ENCODE measurements at places on chromosomes 5 and 9.

GRCh38 chr9:28413471-28413870, 840.2 kb upstream of the C9orf72 start:
- DNase-seq: no peak

DNA sequence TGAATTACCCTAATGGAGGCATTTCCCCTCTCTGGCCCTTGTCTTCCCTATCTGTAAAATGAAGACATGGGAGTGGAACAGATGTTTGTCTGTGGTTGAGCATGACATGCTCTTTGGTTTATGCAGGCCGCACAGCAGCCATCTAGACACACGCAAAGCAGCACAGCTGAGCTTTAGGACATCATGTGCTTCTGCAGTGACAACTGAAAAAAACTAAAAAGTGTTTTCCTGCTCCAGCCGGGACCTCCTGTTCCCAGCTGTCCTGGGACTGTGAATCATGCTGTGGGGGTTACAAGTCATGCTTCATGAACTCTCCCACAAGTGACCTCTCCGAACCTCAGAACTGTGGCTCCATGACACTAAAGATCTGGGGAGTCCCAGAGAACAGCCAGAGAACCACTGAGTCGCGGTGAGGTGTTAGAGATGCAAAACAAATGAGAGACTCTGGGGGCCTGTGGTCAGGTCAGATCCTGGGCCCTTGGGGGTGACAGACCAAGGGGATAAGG, 1.7 kb downstream of the SMIM3 start:
- peak; percentile 88 for DNase-seq

DNA sequence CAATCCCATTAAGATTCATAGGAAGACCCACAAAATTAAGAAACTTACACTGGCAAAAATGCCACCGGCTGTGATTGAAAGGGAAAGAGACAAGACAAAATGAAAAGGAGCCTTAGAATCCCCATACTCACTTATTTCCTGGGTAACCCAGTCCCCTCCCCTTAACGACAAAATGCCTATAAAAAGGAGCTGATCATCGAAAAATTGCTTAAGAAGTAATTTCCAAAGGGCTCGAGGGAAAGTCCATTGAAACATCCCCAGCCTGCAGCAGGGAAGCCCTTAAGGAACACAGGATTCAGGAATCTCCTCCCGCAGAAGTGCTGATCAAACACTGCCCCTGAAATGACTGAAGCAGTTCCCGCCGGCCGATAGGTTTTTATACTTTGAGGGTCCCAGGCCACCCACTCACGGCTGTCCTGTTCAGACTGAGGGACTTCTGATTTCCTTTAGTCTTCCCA, 677 bp upstream of the ZNF79 start:
- DNase-seq: no peak

GRCh38 chr5:139765409-139766217, 30.0 kb upstream of the PSD2 start:
- DNase-seq: peak; percentile 57

DNA sequence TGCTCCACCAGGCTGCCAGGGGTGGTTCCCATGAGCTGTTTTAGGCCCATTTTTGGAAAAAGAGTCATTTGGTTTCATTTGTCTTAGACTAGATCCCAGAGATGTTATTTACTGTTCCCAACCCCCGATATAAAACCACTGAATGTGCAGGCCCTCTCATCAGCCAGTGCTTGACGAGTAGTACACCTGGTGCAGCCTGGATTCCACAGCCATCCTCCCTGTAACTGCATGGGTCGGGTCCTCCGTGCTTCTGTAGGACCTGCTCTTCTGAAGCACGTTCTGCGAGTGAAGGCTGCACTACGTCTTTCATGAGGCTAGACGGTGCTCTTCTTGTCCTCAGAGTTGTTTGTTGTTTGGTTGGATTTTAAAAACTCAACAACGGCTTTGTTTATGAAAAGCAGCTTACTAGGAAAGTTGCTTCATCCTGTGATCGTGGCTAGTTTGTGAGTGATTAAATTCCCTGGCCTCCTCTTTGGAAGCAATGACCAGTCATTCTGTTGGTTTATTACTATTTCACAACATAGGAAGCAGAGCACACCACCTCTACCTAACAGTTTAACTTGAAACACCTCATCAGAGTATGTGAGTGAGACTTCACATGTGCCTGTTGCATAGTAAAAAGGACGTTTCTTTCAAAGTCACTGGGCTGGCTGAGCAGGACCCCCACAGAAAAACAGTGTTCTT, 135.2 kb downstream of the AOPEP start:
- no peak for DNase-seq

GRCh38 chr5:74239261-74239660, 401.3 kb downstream of the ENC1 start:
- DNase-seq: no peak

GRCh38 chr9:134917431-134918373, at the start of gene FCN1:
Gene FCN1, minus strand, starts transcription at chr9:134917912. Its CDS starts 41 bp downstream, at chr9:134917871.
- no peak for DNase-seq
